Nasal cavity respiratory epithelium epithelial cell of viscerocranial mucosa (primary cell): ENCODE measurements at places on chromosomes 16 and 17. TPM values are rescaled to one million over a fixed set of nuclear protein-coding genes. Genes with fewer than 3 reads are reported as not detected.

The PLLP gene
- 3.1 and 3.4 TPM in 2 replicates for total RNA-seq

The TMC8 gene
- under 0.01 and 0.21 TPM in 2 replicates for total RNA-seq

The APOH gene
- not detected in 2 replicates for total RNA-seq

The NPIPA8 gene
- 0.64 TPM in 1 of 2 replicates, not detected in the other for total RNA-seq

The TEX19 gene
- not detected in 2 replicates for total RNA-seq

The SERPINF2 gene
- total RNA-seq = 0.68 and 1.5 TPM in 2 replicates

The KREMEN2 gene
- total RNA-seq = 3.8 and 10.2 TPM in 2 replicates

The EPN3 gene
- 4.1 and 20.9 TPM in 2 replicates for total RNA-seq

The CTRL gene
- total RNA-seq = 0.21 and 0.34 TPM in 2 replicates

The ZFP3 gene
- total RNA-seq = 1.0 and 1.6 TPM in 2 replicates

The SP2 gene
- total RNA-seq = 1.4 and 3.4 TPM in 2 replicates

The TBX21 gene
- not detected in 2 replicates for total RNA-seq

The KRTAP4-9 gene
- not detected in 2 replicates for total RNA-seq

The TANGO6 gene
- 15.4 and 17.0 TPM in 2 replicates for total RNA-seq

The SLC6A4 gene
- 0.07 and 0.34 TPM in 2 replicates for total RNA-seq

The ZNF423 gene
- under 0.01 and 0.14 TPM in 2 replicates for total RNA-seq

The PERCC1 gene
- total RNA-seq = not detected in 2 replicates

The AOC3 gene
- under 0.01 and 0.57 TPM in 2 replicates for total RNA-seq

The HBZ gene
- not detected in 2 replicates for total RNA-seq
